Kidney glomerular epithelial cell (primary cell): ENCODE measurements at places on chromosomes 11 and 22.

- no peak for DNase-seq
These were observed 5.8 kb downstream of the CCDC81 start for GRCh38 chr11:86380295-86381059.

DNA sequence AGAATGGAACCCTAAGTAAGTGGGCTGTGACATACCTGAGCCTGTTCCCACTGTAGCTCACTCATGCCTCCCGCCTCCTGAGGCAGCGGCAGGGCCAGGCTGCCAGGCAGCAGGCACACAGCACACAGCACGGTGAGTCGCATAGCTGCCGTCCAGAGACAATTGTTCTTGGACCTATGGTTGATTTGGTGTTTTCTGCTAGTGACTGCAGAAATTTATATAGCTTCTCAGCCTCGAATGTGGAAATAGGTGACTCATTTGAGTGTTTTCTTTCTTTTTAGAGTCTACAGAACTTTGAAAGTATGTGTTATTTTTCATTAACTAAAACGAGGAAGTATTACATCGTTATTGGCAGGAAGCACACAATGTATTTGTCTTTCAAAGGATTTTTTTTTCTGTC lies at the start of gene MMP7:
Gene MMP7 (minus strand): TSS at position 190 of the 400 bp plus-strand sequence. CDS start 47 bp downstream, at position 143.
- DNase-seq = peak; percentile 71

DNA sequence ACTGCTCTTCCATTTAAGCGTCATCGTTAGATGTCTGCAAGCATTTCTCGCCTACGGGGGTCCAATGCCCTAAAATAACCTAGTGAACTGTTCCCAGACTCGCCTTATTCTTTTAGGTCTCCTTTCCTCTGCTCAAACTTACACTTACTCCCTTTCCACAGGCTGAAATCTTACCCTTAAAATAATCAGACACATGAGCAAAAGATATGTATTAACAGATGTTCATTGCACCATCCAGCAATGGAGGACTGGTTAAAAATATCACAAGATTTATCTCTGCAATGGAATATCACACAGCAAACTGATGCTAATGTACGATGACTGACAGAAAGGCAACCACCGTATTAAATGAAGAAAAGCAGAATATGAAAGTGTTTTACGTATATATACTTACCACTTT lies 1.6 kb upstream of the CSTF3 start:
- no peak for DNase-seq

- DNase-seq = no peak
These were observed 409.8 kb downstream of the BRD1 start for GRCh38 chr22:49417833-49418232.

- DNase-seq = no peak
These were observed 21.7 kb downstream of the CD5 start for GRCh38 chr11:61123775-61124571.

- DNase-seq = no peak
These were observed 176.0 kb downstream of the CHST1 start for GRCh38 chr11:45489281-45489905.

- DNase-seq = no peak
These were observed 36.7 kb downstream of the DRG1 start for GRCh38 chr22:31436132-31436531.

DNA sequence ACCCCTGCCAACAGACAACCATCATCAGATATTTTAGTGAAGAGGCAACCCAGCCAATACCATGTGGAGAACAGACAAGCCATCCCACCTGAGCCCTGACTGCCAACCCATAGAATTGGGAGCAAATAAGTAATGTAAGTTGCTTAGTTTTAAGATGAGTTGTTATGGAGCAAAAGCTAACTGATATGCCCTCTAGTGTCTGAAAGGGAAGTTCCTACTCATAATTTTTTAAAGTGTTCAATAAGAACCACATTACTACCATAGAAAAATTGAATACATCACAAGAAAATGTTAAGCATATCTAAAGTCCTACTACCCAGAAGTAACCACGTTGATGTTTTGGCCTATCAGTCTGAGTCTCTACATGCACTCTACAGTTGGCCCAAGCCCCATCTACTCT lies 50.8 kb upstream of the SLC36A4 start:
- DNase-seq = peak; percentile 5

- no peak for DNase-seq
These were observed 198.8 kb downstream of the CTTN start for GRCh38 chr11:70597006-70597555.

DNA sequence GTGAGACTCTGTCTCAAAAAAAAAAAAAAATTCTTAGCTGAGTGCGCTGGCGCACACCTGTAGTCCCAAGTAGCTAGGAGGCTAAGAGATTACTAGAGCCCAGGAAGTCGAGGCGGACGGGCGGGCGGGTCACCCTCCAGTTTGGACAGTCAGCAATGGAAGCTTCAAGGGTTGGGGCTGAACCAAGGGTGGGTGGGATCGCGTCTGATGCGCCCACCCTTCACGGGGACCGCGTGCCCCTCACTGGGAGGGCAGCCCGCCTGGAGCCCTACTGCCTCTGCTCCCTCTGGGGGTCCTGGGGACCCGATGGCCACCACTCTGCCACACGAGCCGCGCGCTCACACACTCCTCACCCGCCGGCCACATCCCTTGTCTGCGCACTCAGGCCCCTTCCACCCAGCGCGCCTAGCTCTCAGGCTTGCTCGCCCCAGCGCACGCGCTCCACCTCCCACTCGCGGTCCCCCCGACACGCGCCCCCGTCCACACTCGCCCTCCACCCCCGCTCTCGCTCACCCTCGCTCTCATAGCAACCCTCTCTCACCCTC lies 494 bp downstream of the CHID1 start:
- no peak for DNase-seq

GRCh38 chr11:100930185-100930778 lies 199.3 kb downstream of the PGR start:
- peak; percentile 70 for DNase-seq
